ENCODE measurements at places on chromosomes 13 and 19.

DNA sequence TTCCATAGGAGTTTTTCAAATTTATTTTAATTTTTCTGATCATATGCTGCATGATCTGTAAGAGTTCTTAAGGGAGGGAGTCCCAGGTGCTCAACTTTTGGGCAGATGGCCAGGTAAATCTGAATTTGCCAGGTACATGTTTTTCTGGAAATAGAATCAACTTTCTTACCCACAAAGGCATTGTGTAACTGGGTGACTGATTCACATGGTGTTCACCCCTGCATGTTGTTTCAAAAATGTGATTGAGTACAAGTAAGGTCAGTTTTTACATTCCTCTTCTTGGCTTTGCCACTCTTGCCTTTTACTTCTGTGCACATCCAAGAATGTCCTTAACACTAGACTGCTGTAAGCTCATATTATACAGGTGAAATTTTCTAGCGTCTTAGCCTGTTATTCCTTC, 30.4 kb downstream of the RB1 start:
- DNase-seq: no peak

DNA sequence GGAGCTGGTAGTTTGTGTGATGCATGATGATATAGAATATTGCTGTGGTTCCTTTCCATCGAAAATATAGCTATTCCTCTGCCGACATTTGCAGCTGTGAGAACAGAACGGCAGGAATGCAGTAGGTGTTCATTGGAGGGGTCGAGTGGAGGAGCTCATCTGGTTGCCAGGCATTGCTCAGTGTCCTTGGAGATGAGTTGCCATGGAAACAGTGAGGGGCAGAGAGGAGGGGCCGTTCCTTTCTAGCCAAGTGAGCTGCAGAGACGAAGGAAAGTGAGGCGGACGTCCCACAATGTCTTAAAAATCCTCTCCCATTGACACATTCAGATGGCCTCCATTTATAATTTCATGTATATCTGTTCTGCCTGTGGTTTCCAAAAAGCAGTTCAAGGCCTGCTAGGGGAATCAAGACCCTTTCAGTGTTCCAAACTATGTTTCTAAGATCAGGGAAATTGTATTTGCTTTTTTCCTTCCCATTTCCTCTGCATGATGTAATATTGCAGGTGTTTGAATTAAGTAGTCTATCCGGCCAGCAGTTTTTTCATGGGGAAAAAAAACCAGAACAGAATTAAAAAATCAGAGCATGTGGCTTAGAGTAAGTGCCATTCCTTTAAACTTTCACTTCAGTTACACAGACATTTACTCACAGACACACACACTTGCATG, 41.2 kb upstream of the ZNF835 start:
- DNase-seq: no peak

GRCh38 chr13:34671137-34671536, 270.9 kb upstream of the NBEA start:
- DNase-seq: no peak

DNA sequence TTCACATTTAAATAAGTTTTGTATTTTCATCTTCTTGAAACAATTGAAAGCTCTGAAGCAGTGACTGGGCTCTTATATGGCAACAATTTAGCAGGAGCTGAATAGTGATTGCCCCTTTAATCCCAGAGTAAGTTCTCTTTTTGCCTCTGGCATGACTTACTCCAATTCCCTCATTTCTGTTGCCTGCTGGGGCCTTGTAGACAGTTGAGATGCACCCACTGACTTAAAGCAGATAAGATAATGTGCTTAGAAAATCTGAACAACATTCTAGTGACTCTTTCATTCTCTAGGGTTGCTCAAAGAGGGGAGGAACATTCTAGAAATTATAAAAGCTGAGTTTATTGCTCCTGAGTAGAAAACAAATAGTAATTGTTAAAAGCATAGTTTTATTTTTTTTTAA, 52.8 kb downstream of the AKAP11 start:
- no peak for DNase-seq

All from SJCRH30 (cell line).